ENCODE measurements at places on chromosomes 6 and 20.

DNA sequence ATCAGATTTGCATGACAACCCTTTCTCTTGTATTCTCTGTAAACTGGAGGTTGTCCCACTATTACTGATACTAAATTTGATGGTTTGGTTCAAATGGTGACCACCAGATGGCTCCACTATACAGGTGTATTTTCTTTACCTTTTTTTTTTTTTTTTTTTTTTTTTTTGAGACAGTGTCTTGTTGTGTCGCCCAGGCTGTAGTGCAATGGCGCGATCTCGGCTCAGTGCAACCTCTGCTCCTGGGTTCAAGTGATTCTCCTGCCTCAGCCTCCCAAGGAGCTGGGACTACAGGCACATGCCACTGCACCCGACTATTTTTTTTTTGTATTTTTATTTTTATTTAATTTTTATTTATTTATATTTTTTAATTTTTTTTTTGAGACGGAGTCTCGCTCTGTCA lies 6.6 kb upstream of the WTAP start:
- no peak for DNase-seq

GRCh38 chr6:35327349-35328027 lies 14.9 kb upstream of the PPARD start:
- DNase-seq: peak; percentile 77

GRCh38 chr6:4388675-4389074 lies 253.3 kb upstream of the ECI2 start:
- DNase-seq: no peak

DNA sequence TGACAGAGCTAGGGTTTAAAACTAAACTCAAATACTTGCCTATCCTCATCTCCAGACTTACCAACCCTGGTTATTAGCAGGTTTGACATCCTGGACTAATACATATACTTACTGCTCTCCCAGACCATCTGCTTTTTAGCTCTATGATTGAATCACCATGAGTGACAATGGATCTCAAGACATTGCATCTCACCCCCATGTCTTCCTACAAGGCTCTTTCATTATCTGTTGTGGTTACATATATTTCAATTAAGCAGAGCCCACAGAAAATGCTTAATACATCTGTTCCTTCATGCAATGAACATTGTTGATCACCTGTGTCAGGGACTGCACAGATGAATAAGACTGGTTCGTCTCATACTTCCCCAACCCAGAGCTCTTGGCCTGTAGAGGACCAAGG lies 19.4 kb downstream of the SAMD3 start:
- no peak for DNase-seq

- DNase-seq: no peak
These were observed 22.3 kb downstream of the NPEPL1 start for GRCh38 chr20:58714923-58715351.

GRCh38 chr20:47067776-47068175 lies 173.1 kb downstream of the EYA2 start:
- DNase-seq: no peak

GRCh38 chr20:38835792-38836191 lies 30.3 kb downstream of the PPP1R16B start:
- no peak for DNase-seq

GRCh38 chr6:15872241-15873103 lies 209.6 kb upstream of the DTNBP1 start:
- DNase-seq: no peak

DNA sequence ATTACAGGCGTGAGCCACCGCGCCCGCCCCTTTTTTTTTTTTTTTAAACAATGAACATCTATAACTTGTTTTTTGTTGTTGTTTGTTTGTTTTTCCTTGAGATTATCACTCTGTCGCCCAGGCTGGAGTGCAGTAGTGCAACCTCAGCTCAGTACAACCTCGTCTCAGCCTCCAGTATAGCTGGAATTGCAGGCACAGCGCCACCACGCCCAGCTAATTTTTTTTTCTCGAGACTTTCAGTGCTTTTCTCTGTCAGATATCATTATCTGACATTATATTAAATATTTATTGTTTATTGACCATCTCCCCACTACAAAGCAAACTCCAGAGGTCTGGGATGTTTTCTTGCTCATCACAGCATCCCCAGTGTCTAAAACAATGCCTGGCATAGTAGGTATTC lies 2.3 kb upstream of the DLK2 start:
- DNase-seq: no peak

- DNase-seq: no peak
These were observed 270.4 kb downstream of the PTPRT start for GRCh38 chr20:42919316-42919715.

DNA sequence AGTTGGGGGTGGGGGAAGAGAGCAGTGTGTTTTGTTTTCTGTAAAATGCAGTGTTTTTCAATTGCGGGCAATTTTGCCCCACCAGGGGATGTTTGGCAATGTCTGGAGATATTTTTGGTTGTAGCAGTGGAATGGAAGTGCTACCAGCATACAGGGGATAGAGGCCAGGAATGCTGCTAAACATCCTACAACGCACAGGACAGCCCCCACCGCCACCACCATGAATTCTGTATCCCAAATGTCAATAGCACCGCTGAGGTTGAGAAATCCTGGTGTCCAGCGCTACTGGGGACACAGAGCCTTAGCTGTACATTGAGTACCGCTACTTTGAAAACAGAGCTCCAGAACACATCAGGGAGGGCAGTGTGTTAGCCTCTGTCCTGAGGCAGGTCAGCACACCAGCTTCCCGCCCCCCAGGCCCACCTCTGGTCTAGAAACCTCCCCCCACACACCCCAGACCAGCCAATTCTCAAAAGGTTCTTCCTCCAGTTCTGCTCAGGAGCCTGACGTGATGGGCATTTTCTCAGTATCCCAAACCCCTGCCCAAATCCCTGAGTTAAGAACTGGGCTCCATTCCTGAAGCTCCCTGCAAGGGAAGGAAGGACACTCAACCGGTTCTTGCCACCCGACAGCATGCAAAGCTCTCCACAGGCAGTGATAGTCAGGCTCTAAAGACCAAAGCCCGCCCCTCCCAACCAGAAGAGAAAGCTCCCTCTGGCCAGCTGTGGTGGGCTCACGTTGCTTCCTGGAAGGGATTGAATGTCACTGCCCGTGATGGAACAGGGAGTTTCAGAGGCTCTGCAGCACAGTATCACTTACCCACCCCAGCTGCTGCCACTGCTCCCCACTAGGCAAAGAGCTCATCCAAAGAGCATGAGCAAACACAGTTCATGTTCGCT lies 321.5 kb upstream of the JARID2 start:
- no peak for DNase-seq

DNA sequence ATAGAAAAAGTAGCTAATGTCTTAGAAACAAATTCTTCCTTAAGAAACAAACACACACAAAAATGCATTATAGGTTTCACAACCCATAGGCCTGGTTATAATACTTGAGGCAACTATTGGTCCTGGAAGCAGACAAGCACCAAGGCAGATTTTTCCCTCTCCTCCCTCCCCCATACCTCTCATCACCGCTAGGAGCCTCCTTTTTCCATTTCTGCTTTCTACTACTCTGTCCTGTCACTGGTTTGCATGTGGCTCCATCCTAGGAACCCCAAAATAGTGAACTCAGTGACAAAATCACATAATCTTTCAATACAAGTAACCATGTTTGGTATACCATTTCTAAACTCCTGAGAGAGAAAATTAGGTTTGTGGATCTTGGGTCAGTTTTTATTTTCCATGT lies 66.1 kb downstream of the HMGCLL1 start:
- DNase-seq: no peak

DNA sequence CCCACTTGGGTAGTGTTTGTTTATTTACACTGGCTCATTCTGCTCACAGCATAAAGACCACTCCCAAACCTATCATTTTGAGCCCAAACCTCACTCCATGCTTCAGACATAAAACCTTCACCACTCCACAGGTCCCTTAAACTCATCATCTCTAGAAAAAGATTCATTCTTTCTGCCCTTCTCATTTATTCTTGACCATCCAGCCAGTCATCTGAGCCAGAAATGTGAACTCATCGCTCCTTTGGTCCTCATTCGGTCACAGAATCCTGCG lies 12.4 kb downstream of the TPMT start:
- DNase-seq: no peak

DNA sequence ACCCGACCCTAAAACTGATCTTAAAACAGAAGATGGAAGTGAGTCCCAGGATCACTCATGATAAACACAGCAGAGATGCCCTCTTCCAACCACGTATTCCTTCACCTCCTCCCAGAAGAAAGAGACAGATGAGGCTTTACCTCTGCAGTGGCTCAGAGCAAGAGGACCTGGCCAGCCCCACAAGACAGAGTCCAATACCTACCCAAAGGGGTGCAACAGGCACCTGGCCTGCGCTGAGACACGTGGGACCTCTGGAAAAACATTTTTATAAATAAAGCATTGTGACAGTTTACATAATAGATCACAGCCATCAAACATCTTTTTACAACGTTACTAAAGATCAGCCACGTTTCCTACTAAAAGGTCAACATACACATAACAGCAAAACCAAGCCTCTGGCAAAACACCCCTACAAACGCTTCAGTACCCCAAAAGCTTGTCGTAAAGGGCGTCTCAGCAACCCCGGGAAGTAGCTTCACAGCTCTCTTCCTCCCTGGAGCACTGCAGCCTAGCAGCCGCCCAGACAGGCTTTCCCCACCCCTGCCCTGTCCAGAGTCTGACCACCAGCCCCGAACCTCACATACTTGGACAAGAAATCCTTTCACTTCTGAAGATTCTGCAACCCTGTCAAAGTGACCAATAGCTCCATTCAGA lies 2.9 kb downstream of the TAF4 start:
- no peak for DNase-seq

DNA sequence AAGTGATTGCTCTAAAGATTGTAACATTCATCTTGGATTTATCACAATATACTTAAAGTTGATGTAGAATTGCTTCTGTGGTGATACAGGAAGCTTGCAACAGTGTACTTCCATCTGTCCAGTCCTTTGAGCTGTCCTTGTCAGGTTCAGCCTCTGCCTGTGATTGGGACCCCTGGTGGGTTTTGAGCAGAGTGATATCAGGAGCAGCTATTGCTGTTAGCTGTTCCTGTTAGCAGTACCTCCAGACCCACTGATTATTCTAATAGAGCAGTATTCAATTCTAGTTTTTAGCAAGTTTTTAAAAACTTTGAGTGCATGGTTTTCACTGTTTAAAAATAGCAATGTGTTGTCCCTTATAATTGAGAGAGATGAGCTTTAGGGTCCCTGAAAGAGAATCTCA lies 48.8 kb downstream of the TULP4 start:
- no peak for DNase-seq

DNA sequence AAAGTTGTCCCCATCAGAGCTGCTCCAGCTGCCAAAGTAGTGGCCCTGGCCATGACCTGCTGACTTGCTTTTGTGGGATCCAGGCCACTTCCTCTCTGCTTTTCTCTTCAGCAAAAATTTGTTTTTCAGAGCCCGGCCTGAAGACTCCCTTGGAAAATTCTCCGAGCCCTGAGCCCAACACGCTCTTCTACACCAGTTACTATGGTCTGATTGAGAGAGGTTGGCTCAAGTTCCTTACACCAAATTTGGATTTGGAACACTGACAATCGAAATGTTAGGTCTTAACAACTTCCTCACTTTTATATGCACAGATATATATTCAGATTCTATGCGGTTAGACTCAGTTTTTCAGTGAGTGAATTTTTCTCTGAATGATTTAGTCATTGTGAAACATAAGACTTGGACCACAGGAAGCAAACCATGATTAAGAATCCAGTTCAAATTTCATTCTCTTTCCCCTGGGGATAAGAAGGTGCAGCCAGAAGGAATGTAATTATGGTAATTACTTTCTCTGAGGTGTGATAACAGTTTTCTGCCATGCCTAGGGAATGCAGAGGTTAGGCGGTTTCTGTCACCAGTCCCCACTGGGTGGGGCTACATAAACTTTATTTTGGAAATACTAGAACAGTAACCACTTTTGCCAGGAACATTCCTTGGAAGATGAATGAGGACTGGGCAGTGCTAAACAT lies 365.2 kb downstream of the SYNE1 start:
- no peak for DNase-seq

GRCh38 chr6:12654514-12654913 lies 62.1 kb upstream of the PHACTR1 start:
- DNase-seq: no peak

DNA sequence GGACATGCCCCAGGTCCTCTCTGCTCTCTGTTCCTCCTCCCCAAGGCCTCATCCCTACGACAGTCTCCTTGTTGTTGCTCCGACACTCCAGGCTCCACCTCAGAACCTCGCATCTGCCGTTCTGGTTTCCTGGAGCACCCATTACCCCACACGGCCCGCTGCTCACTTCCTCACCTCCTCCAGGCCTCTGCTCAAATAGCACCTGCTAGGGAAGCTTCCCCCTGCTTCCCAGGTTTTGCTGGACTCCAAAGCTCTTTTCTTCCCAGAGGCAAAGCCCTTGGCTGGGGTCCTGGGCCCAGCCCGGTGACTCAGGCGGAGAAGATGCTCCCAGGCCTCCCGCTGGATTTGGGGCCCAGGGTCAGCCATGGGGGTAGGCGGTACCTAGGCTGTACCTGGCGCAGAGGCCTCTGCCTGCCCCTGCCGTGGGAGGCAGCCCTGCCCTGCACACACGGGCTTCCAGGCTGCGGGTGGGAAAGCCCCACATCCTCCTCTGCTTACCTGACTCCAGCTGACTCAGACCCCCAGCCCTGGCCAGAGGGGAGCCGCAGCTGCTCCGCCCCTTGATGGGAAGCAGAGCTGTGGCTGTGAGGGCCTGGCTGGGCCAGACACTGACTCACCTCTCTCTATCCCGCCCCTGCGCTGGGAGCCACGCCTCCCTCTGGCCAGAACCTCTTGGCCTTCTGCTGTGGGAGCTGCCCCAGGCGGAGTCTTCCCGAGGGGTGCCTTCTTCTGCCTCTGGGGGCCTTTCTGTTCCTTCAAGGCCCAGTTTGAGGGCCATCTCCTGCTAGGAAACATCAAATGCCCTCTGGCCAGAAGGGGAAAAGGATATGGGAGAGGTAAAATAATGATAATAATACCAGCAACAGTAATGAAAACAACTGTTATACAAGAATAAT lies 130.5 kb downstream of the CEBPB start:
- DNase-seq: peak; percentile 22

GRCh38 chr6:116223355-116223754 lies 30.5 kb downstream of the TSPYL4 start:
- DNase-seq: no peak

DNA sequence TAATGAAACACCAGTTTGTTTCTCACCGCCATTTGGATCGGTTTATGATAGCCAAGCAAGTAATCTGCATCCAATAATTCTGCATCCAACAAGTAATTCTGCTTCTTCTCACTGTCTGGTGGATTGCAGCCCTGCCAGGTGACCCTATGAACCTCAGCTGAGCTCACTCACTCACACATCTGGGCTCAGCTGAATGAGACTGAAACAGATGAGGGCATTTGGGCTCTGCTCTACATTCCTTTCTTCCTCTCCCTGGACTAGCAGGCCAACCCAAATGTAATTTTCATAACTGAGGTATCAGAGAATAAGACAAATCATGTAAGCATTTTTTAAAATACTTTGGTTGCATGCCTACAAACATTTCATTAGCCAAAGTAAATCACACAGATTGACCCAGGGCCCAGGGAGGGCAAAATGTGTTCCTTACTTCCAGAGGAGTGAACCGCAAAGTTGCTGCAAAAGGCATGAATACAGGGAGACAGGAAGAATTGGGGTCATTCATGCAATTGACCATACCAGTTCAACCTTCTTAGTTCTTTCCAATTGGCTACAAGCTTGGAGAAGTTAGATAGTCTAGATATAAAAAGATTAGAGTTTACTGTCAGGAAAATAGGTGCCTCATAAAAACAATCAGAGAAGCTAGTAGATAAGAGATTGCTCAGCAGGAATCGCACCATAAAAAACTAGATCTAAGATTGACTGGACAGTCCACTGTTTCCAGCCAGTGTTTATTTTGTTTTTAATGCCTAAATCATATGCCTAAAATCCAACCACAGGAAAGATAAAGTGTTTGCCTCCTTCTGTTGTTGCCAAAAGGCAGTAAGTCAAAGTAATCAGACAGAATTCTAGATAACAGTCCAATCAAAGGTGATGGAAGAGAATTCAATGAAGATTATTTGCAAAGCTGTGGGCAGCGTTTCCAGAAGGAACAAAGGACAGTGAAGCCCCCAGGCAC lies 43.7 kb downstream of the CBLN4 start:
- no peak for DNase-seq
